ENCODE measurements at places on chromosomes 3 and 15.

- DNase-seq: no peak
These were observed 20.7 kb downstream of the CLDN1 start for GRCh38 chr3:190301591-190301990.

GRCh38 chr3:112372396-112372795 is 39.4 kb downstream of the CD200 start:
- DNase-seq: no peak

DNA sequence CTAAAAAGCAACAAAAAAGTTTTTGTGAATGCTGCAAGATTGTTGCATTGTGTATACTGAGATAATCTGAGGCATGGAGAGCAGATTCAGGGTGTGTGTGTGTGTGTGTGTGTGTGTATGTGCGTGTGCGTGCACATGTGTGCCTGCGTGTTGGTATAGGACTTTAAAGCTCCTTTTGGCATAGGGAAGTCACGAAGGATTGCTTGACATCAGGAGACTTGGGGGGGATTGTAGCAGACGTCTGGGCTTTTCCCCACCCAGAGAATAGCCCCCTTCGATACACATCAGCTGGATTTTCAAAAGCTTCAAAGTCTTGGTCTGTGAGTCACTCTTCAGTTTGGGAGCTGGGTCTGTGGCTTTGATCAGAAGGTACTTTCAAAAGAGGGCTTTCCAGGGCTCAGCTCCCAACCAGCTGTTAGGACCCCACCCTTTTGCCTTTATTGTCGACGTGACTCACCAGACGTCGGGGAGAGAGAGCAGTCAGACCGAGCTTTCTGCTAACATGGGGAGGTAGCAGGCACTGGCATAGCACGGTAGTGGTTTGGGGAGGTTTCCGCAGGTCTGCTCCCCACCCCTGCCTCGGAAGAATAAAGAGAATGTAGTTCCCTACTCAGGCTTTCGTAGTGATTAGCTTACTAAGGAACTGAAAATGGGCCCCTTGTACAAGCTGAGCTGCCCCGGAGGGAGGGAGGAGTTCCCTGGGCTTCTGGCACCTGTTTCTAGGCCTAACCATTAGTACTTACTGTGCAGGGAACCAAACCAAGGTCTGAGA is 4.7 kb downstream of the BHLHE40 start:
- DNase-seq: no peak

DNA sequence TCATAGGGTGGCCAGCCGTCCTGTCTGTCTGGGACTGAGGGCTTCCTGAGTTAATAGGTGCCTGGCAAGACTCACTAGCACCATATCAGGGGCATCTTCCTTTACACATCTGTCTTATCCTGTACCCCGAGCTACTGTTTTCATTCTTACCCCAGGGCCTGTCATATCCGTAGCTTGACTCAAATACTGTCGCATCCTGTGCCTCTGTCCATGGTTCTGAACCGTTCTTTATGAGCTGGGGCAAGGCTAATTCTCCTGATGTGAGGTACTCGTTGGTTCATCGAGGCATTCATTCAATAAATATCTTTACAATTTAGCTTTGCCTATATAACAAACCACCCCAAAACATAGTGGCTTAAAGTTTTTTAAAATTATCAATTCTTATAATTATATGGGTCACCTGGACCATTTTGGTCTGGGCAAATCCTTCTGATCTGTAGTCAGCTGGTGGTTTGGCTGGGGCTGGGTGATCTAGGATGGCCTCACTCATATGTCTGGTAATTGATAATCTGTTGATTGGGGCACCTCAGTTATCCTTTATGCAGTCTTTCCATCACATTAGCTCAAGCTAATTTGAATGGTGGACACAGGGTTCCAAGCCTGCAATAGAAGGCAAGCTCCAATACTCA is 121.2 kb downstream of the TLE3 start:
- no peak for DNase-seq

DNA sequence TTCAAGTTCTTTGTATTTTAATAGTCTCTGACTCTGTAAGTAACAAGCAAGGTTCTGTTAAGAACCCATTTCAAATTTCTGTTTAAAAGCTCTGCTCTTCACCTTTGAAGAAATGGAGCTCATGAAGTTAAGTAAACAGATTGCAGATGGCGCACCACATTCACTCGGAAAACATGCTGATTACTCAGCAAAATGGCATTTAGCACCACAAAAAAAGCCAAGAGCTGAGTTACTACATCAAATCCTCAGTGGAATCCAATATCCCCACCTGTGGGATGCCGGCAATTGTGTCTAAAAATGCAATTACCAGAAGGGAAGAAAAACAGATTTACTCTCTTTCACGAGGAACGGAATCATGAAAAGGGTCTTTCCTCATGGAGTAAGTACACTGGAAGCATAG is 758.0 kb downstream of the NTRK3 start:
- DNase-seq: no peak

Data from NCI-H1105 (cell line).